KBM-7 (cell line): ENCODE measurements at places on chromosomes 4 and X.

- no peak for DNase-seq
These were observed 278.0 kb upstream of the DKK2 start for GRCh38 chr4:107314156-107314555.

GRCh38 chr4:126395664-126396063, 1080.9 kb downstream of the FAT4 start:
- no peak for DNase-seq

DNA sequence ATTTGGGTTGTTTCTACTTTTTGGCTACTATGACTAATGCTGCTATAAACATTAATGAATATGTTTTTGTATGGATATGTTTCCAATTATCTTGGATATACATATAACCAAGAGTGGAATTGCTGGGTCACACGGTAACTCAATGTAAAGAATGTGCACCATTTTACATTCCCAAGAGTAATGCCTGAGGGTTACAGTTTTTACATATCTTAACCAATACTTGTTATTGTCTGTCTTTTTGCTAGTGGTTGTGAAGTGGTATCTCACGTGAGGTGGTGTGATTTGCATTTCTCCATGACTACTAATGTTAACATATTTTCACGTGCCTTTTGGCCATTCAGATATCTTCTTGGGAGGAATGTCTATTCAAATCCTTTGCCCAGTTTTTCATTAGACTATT, 200.3 kb upstream of the MAB21L2 start:
- DNase-seq, result no peak

GRCh38 chr4:2366252-2367192, 51.9 kb downstream of the ZFYVE28 start:
- no peak for DNase-seq

GRCh38 chr4:147034372-147034771, 88.7 kb upstream of the TTC29 start:
- DNase-seq, result no peak

DNA sequence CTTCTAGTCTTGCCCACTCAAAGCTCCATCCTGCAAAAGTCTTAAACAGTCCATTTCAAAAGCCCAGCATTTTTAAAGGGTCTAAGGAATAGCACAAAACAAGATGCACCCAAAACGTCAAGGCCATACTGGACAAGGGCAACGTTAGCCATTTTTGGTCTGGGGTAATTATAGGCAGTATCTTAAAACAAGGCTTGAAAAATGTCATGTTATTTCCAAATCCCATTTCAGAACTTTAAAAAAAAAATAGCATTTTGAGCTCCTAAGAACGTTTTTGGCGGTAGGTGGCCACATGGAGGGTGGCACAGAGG, 584 bp upstream of the TMEM165 start:
- DNase-seq, result no peak

DNA sequence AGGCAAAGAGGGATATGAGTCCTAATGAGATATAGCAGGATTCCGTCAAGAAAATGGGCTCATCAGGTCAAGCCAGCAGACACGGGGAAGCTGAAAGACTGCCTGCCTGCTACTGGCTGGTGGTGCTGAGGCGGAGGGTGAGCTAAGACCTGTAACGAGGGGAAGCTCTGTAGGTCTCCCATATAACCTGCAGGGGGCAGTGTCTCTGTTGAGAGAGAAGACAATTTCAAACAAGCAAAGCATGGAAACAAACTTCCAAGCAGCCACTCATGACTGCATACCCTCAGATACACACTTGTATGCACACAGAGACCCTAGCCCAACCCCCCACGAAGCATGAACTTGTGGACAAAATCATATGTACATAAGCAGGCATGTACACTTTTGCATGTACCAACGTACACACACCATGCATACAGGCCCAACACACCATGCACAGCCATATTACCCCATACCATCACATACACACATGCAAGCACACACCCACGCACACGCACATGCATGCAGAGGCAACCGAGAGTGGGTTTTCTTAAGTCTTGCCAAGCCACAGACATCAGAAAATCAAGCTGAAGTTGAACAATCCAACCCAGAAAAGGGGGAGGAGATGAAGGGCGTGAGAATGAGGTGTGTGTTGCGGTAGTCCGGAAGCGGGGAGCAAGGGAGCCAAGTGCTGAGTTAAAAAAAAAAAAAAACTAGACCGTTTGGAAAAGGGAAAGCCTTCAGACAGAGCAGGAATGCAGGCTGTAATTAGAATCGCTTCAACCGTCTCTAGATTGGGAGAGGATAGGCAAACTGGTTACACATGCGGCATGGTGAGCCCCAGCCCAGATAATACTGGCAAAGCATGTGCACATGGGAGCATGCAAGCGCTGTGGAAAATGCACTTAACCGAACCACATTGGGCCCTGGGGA, 71.0 kb downstream of the PJA1 start:
- DNase-seq, result peak; percentile 75

GRCh38 chr4:164571593-164572390, 182.1 kb upstream of the SMIM31 start:
- DNase-seq, result no peak

GRCh38 chrX:111349934-111350333, 62.1 kb downstream of the DCX start:
- DNase-seq, result no peak
